Cortex of kidney (tissue), 1 donor: ENCODE measurements at places on chromosomes 5 and 9.

GRCh38 chr9:3648722-3649246 is 123.0 kb upstream of the RFX3 start:
- DNase-seq, result no peak

GRCh38 chr5:178130576-178131445 is at the start of gene RMND5B:
Gene RMND5B (plus strand): TSS chr5:178131014. CDS start chr5:178138120, 7,106 bp downstream.
- peak; percentile 38 for DNase-seq

GRCh38 chr9:111601237-111602018 is 2.0 kb upstream of the PTGR1 start:
- DNase-seq, result no peak

- DNase-seq, result no peak
Measured at GRCh38 chr5:121870489-121870888, 18.8 kb downstream of the FTMT start.

DNA sequence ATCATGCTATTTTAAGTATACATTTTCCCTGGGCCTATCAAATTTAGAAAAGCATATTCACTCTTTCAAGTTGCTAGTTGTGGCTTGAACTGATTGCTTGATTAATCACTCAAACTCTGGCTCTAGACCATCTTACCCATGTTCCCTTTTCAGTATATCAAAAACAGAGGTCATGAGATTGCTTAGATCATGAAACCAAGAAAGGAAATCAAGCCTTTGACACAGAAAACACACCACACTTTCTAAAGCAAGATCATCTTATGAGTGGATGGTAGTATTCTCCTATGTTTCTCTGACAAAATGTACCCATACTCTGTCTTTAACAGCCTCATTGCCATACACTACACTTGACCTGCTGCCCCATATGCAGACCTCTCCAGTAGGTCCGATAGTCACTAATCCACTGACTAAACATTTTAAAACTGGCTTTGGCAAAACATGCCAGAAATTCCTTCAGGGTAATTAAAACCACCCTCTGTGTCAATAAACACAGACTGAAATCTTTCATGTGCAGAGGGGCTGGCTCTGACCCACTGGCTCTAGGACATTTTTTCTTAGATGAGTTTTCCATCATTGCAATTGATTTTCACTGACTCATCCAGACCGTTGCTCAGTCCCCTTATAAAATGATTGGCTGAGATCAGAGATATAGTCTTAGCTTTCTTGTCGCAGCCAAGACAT is 18.2 kb downstream of the PPP2R2B start:
- DNase-seq, result no peak

DNA sequence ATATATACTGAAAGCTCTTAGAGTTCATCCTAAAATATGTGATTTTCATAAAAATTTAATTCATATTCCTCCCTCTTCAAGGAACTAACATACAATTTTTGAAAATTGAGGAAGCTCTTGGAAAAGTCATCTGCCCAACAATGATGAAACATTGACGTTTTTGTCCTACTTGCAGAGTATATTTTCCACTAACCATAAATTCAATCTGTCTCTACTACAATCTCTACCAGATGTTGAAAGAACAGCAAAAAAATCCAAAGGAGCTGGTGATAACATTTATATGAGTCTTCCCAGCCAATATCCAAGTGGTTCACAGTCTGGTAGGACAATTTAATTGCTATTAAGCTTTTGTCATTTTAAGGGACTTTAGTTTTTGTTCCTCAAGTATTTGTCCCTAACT is 81.1 kb upstream of the NR3C1 start:
- DNase-seq, result no peak

DNA sequence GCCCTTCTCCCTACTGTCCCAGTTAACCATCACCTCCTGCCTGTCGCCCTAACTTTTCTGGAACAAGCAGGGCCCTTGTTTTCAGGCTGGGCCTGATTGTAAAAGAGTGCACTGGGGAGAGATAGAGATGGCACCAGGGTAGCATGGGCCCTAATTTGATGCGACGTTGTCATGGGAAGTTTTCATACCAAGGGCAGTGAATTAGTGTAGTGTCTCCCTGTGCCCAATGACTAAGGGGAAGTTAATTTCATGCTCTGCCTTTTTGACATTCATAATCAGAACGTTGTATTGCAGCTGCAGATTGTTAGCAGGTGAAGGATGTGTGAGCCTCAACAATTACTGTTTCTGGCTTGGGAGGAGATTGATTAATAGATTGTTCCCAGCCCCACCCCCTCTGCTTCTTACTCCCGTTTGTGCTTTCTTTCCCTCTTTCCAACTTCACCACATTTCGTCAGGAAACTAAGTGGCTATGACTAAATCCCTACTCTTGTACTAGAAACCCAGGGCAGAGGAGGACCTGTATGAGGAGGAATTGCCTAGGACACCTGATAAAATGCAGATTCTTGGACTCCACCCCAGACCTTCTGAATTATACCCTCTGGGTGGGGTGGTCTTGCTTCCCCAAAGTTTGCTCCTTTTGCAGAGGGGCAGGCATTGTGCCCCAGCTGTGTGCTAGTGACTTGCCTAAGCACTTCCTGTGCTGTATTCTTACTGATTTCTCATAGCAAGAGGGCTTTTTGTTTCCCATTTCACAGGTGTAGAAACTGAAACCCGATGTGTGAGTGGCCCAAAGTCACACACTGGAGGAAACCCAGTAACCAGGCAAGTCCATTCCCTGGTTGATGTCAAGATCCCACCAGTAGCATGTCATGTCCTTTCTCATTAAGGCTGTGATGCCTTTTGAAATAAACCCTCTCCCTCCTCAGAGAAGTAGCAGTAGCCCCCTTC is 56.3 kb downstream of the DAB2IP start:
- no peak for DNase-seq

DNA sequence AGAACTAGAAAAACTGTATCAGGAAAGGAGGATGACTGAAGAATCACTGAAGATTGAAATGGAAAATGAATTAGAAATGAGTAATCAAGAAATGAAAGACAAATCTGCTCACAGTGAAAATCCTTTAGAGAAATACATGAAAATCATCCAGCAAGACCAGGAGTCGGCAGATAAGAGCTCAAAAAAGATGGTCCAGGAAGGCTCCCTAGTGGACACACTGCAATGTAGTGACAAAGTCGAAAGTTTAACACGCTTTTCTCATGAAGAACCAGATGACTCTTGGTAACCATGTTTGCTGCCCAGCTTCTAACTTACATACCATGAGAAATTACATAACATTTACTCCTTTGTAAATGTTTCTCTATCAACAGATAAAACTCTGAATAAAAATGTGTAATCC is 37.1 kb downstream of the CPLANE1 start:
- no peak for DNase-seq

DNA sequence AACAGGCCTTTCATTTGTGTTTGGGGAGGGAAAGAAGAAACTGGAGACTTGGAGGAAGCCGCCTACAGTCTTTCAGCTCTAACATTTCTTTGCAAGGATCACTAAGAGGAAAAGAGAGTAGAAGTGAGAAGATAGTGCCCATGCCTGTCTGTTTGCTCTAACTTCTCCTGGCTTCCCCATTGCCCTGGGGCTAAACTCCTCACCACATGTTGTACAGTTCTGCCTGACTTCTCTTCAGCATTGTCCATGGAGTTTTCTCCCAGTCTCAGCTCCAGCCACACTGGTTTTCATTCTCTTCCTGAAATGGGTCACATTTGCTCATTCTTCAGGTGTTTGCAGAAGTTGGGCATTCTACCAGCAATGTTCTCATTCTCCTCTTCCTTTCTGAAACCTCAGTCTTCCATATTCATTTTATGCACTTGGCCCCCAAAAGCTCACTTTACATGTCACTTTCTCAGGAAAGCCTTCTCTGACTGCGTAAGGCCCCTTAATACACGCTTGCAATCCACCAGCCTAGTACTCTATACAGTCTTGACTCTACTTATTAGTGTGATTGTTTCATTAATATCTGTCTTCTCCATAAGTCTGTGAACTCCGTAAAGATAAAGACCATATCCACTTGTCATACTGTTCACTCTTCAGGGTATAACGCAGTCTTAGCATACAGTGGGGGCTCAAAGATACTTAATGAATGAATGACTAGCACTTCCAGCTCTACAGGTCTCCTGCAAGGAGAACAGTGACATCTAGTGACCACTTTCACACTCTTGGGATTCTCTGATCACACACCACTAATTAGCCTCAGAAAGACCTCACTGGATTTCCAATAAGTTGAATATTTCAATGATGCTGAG is 40.2 kb upstream of the TRIM32 start:
- no peak for DNase-seq

DNA sequence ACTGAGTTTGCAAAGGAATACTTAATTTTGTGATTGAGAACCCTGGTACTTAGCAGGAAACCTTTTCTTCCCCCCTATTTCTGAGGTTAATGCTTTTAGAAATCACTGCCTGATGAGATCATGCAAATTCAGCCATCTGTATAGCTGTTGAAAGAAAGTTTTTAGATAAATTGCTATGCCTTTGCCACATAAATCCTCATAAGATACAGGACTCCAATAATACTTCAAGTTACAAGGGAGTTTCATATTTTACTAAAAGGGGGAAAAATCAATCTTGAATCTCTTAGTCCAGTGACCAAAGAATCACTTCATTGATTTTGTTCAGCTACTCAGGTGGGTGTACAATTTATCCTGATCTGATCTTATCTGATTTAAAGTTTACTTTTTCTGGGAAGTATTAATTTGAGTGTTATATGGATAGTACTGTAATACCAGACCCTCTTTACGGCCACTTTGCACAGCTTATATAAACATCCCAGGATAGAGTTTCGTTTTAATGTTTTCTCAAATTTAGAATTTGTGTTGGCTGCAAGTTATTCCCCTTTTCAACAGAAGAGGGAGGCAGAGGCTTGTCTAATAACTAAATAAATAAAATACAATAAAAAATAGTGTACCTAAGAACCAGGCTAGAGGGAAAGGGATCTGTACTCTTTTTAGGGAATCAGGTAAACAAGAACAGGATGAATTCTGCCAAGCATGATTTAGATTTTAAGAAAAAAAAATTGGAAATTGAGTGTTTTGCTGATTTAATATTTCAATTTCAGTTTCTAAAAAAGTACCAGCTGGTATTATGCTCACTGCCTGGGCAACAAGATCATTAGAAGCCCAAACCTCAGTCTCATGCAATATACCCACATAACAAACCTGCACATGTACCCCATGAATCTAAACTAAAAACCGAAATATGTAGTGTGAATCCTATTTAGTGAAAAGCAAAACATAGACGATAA is 69.1 kb downstream of the PSAT1 start:
- DNase-seq, result no peak

DNA sequence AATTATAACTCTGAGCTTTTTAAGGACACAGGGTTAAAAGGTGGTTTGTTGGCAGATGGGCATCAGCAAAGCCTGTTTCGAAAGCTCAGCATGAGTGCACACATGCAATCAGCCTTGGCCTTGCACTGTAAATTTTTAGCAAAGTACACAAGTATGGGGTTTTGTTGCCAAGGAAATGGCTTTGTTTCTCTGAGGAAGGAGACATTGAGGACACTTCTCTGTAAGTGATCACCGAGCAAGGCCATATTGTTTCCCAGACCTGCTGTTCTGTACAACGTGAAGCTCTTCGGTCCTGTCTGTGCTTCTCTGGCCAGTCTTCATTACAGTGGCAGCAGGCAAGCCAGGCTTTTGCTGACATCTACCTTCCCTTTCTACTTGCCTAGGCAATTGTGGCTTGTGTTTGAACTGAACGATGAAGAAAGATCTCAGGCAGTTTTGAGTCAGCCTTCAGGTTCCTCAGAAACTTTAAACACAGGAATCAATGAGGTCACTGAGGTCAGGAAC is 27.9 kb upstream of the GLRX start:
- no peak for DNase-seq

GRCh38 chr9:34796924-34797323 is 87.0 kb upstream of the CCL21 start:
- DNase-seq, result no peak
